ENCODE measurements at places on chromosomes 5 and 9.
A peak's percentile ranks its signal among the peaks of the same experiment; 100 is the strongest.

- no peak for DNase-seq
- H3K27ac ChIP-seq, result no peak overlapping the region
- H3K36me3 ChIP-seq, result no peaks in the 10 kb centered on the region
- peaks cover 98% of the 10 kb centered on the region for H3K27me3 ChIP-seq
- no peaks in the 10 kb centered on the region for H3K4me1 ChIP-seq
Measured at GRCh38 chr5:179336126-179336870, 9.0 kb downstream of the ADAMTS2 start.

GRCh38 chr9:89677702-89678395 lies 73.0 kb downstream of the GADD45G start:
- no peak for DNase-seq
- H3K36me3 ChIP-seq, result no peaks in the 10 kb centered on the region
- H3K4me1 ChIP-seq, result no peaks in the 10 kb centered on the region
- peaks cover 78% of the 10 kb centered on the region for H3K27me3 ChIP-seq

- no peak for DNase-seq
- H3K4me1 ChIP-seq, result no peaks in the 10 kb centered on the region
- H3K27me3 ChIP-seq, result no peaks in the 10 kb centered on the region
- H3K27ac ChIP-seq, result no peak overlapping the region
- no peak overlapping the region for H3K4me3 ChIP-seq
Measured at GRCh38 chr5:65243161-65243560, 238.6 kb downstream of the ADAMTS6 start.

- H3K4me1 ChIP-seq, result no peaks in the 10 kb centered on the region
- no peak overlapping the region for H3K27ac ChIP-seq
- no peak overlapping the region for H3K4me3 ChIP-seq
- H3K36me3 ChIP-seq, result no peaks in the 10 kb centered on the region
- DNase-seq, result no peak
Measured at GRCh38 chr9:15386465-15386864, 36.2 kb upstream of the SNAPC3 start.

DNA sequence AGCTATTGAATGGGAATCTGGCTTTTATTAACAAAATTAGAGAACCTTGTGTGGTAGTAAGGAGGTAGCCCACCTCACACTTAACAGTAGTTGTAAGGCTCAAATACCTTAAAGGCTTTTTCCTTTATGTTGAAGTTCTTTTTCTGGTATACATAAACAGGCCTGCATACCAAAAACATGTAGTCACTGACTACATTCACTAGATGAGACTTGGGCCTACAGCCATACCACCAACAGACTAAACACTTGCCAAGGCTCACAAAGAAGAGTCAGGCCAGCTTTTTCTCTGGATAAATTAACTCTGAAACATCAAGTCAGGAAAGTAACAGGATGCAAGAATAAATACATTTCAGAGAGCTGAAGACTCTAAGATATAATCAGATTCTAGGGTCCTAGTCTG lies 78.6 kb upstream of the MPDZ start:
- H3K4me1 ChIP-seq, result no peaks in the 10 kb centered on the region
- H3K36me3 ChIP-seq, result no peaks in the 10 kb centered on the region
- no peaks in the 10 kb centered on the region for H3K27me3 ChIP-seq
- no peak overlapping the region for H3K4me3 ChIP-seq

DNA sequence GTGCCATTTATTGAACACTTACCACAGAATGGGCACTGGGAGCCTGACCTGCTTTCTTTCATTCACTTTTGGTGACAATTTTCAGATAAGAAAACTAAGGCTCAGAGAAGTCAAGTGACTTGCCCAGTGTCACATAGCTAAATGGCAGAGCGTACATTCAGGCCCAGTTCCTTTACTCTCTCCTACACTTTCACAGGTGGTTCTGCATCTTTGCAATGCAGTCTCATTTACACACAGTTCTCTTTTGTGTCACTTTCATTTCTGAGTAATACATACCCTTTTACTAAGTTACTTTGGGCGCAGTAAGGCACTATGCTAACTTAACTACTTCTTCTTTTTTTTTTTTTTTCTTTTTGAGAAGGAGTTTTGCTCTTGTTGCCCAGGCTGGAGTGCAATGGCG lies 8.3 kb downstream of the NFIL3 start:
- H3K4me1 ChIP-seq, result peaks cover 55% of the 10 kb centered on the region
- peaks cover 7% of the 10 kb centered on the region for H3K36me3 ChIP-seq
- no peaks in the 10 kb centered on the region for H3K27me3 ChIP-seq
- no peak overlapping the region for H3K27ac ChIP-seq

- H3K27ac ChIP-seq, result no peak overlapping the region
- no peak overlapping the region for H3K4me3 ChIP-seq
- peaks cover 14% of the 10 kb centered on the region for H3K27me3 ChIP-seq
- no peaks in the 10 kb centered on the region for H3K36me3 ChIP-seq
Measured at GRCh38 chr5:151550146-151550545, 41.0 kb downstream of the FAT2 start.

GRCh38 chr5:158354958-158355357 lies 496.0 kb upstream of the CLINT1 start:
- H3K36me3 ChIP-seq, result no peaks in the 10 kb centered on the region
- H3K4me1 ChIP-seq, result no peaks in the 10 kb centered on the region
- no peak for DNase-seq
- H3K27me3 ChIP-seq, result no peaks in the 10 kb centered on the region

DNA sequence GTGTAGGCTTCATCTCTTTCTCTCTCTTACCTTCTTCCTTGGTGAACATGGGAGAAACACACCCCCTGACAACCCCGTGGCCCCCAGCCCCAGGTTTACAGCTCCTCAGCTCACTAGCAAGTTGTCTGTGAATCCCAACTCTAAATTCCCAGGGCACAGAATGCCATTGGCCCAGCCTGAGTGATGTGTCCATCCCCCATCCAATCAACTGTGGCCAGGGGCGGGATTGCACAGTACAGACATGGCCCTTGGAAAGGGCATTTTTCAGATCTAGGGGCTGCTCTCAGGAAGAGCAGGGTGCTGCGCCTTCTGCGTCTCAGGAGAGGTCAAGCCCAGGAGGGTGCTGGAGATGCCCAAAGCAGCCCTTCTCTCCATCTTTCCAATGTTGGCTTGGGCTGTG lies 48.2 kb upstream of the ASS1 start:
- H3K4me1 ChIP-seq, result no peaks in the 10 kb centered on the region
- DNase-seq, result no peak
- no peaks in the 10 kb centered on the region for H3K36me3 ChIP-seq
- no peaks in the 10 kb centered on the region for H3K27me3 ChIP-seq
- no peak overlapping the region for H3K27ac ChIP-seq

DNA sequence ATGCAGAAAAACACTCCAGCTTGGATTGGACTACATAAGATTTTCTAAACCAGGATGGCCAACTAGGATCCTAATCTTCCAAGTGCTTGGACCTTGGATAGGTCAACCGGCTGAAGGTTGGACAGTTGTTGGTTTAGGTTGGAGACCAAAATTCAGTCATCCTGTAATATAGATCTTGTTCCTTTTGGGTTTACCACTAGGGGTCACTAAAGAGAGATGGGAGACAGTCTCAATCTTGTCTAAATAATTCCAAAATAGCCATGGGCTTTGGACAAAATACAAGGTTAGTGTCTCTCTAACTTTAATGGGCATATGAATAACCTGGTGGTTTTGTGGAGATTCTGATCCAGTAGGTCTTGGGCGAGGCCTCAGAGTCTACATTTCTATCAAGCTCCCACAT lies 148.7 kb upstream of the ERCC6L2 start:
- no peaks in the 10 kb centered on the region for H3K4me1 ChIP-seq
- no peak overlapping the region for H3K27ac ChIP-seq
- H3K36me3 ChIP-seq, result no peaks in the 10 kb centered on the region
- DNase-seq, result no peak
- peaks cover 47% of the 10 kb centered on the region for H3K27me3 ChIP-seq
- no peak overlapping the region for H3K4me3 ChIP-seq

DNA sequence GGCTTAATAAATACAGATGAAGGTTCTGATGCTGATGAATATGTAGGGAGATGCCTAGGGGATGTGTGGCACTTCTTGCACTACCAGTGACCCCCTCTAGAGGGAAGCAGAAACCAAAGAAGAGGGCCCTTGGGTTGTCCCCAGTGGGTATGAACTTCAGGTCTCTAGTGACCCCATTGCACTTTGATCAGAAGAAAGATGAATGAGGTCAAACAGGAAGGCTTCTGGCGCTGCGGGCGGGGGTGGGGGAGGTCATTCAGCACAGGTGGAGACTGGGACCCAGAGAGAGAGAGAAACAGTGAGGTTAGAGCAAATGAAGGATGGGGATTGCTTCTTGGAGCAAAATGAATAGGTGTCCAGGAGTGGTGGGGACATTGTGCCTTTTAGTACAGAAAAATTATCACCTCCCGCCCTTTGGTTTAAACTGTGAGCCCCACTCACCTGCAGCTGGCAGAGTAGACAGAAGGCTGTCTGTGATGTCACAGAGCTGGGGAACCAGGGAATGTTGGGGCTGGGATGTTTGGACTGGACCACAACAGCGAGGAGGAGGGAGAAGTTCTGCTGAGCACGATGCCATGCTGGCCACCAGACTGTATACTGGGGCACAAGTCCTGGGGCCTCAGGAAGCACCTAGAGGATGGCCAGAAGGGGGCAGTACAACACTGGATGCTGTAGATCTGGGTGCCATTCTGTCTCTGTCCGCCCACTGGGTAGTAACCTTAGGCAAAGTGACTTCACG lies at the start of gene TEX48:
Gene TEX48 (minus strand): TSS at position 599 of the 739 bp plus-strand sequence. CDS start 10,469 bp downstream, outside the sequence.
- H3K4me1 ChIP-seq, result peaks cover 23% of the 10 kb centered on the region
- peak; percentile 48 for DNase-seq
- H3K36me3 ChIP-seq, result no peaks in the 10 kb centered on the region
- no peaks in the 10 kb centered on the region for H3K27me3 ChIP-seq
- no peak within 1 kb of the TSS for H3K27ac ChIP-seq

DNA sequence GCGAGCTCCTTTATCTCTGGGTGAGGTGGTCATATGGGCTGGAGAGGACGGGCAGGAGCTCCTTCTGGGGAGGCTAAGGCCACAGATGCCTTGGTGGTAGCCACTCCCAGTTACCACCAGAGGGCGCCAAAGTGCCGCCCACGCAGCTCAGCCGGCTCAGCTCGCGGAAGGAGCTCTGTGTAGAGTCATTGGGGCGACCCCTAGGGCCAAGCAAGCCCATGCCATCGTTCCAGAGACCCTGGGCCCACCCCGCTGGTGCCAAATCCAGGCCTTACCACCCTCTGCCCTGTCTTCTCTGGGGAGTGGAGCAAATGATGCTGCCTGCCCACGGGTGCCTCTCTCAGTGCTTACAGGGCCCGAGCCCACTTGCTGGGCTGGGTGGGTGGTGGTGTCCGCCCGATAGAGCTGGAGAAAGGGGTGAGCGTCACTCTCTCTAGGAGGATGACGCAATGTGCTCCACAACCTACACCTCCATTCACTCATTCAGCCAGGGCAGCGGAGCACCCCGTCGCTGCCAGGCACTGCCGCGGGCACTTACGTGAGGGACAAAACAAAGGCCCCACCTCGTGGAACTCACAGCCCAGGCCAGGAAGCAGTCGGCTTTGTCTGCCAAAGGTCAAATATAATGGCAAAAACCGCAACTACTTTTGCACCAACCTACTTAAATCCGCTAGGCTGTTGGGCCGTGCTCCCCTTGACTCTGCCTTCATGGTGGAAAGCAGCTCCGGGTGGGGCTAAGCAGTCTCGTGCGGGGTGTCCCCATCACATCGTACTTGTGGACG lies 13.8 kb downstream of the TSPAN17 start:
- no peak overlapping the region for H3K4me3 ChIP-seq
- no peaks in the 10 kb centered on the region for H3K4me1 ChIP-seq
- H3K27ac ChIP-seq, result no peak overlapping the region
- H3K27me3 ChIP-seq, result no peaks in the 10 kb centered on the region
- H3K36me3 ChIP-seq, result no peaks in the 10 kb centered on the region
- DNase-seq, result peak; percentile 50

GRCh38 chr9:98150164-98150563 lies 31.1 kb upstream of the TRIM14 start:
- no peaks in the 10 kb centered on the region for H3K36me3 ChIP-seq
- peaks cover 69% of the 10 kb centered on the region for H3K4me1 ChIP-seq
- H3K27ac ChIP-seq, result no peak overlapping the region

DNA sequence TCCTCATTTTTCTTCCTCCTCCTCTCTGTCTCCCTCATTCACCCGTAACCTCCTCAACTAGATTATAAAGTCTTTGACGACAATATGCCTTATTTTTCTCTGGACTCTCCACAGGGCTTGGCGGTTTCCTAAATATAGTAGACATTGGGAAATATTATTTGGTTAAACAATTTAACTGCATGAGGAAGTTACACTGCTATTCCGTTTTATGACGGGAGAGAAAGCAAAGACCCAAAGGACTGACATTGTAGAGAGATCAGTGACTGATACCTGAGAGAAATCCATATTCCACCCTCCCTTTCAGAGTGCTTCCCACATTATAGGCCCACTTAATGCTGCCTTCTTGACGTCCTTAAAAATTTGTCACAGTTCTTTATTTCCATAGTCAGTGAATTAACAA lies 51.2 kb downstream of the GDA start:
- H3K4me1 ChIP-seq, result no peaks in the 10 kb centered on the region
- no peaks in the 10 kb centered on the region for H3K27me3 ChIP-seq
- no peaks in the 10 kb centered on the region for H3K36me3 ChIP-seq
- no peak overlapping the region for H3K4me3 ChIP-seq
- no peak overlapping the region for H3K27ac ChIP-seq
- DNase-seq, result no peak

GRCh38 chr5:53406630-53407316 lies 73.7 kb upstream of the FST start:
- H3K4me1 ChIP-seq, result peaks cover 19% of the 10 kb centered on the region
- peak overlapping the region; percentile 40 for H3K27ac ChIP-seq
- H3K36me3 ChIP-seq, result no peaks in the 10 kb centered on the region

GRCh38 chr5:66969484-66969883 lies 227.1 kb downstream of the CD180 start:
- H3K4me3 ChIP-seq, result no peak overlapping the region
- H3K27ac ChIP-seq, result no peak overlapping the region
- no peak for DNase-seq
- no peaks in the 10 kb centered on the region for H3K27me3 ChIP-seq
- H3K36me3 ChIP-seq, result no peaks in the 10 kb centered on the region

DNA sequence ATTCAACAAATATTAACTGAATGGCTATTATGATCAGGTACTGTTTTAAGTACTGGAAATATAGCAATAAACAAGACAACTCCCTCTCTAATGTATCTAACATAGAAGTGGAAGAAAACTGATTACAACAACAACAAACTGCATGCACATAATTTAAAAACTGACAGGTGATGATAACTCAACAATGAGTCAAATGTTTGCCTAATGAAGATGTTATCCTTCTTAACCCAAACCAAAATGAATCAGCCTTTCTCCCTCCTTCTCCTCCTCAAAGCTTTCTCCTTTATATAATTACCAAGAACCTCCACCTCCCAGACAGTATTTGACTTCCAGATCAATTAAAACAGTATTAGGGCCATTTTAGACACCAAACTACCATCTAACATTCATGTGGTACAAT lies 49.3 kb downstream of the RICTOR start:
- peaks cover 17% of the 10 kb centered on the region for H3K4me1 ChIP-seq
- DNase-seq, result no peak
- no peak overlapping the region for H3K4me3 ChIP-seq
- H3K36me3 ChIP-seq, result peaks cover 31% of the 10 kb centered on the region
- no peak overlapping the region for H3K27ac ChIP-seq

DNA sequence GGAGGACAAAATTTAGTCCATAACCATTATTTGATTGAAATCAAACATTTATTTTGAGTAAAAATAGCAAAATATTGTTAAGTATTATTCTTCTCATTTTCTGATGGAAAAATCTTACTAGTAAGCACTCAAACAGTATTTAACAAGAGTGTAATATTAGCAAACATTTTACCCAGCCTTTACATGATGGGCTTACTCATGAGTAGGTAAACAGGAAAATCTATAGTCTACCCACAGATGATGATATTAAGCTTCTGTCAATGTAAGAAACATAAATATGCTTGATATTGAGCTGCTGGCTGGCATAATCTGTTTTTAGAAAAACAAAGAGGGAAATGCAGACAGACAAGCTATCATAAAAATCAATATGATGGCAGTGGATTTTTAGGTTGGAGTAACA lies 418.5 kb upstream of the COX7C start:
- no peak overlapping the region for H3K4me3 ChIP-seq
- no peaks in the 10 kb centered on the region for H3K4me1 ChIP-seq
- H3K27me3 ChIP-seq, result no peaks in the 10 kb centered on the region
- DNase-seq, result no peak
- H3K36me3 ChIP-seq, result no peaks in the 10 kb centered on the region

All from PC-9 (cell line).